Activated T-cell treated with anti-CD3 and anti-CD28 coated beads, Interleukin-2, amount 50 U/mL, for 72 hours (primary cell): ENCODE measurements at places on chromosomes 13 and 19. TPM values are rescaled to one million over a fixed set of nuclear protein-coding genes. Genes with fewer than 3 reads are reported as not detected.
A peak's percentile ranks its signal among the peaks of the same experiment; 100 is the strongest.

DNA sequence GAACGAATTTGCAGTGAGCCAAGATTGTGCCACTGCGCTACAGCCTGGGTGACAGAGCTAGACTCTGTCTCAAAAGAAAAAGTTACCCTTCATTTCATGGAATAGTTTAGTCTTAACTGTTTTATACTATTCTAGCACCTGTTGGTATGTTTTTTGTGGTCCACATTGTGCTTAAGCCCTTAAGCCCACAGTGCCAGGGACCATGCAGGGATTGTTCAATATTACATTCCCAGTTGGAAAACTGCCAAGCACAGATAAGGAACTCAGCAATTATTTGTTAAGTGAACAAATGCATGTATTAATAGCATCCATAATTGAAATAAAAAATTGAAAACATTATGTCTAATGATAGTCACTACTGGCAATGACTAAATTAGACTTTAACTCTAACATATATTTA, 193.5 kb downstream of the PCDH17 start:
- DNase-seq, result no peak

DNA sequence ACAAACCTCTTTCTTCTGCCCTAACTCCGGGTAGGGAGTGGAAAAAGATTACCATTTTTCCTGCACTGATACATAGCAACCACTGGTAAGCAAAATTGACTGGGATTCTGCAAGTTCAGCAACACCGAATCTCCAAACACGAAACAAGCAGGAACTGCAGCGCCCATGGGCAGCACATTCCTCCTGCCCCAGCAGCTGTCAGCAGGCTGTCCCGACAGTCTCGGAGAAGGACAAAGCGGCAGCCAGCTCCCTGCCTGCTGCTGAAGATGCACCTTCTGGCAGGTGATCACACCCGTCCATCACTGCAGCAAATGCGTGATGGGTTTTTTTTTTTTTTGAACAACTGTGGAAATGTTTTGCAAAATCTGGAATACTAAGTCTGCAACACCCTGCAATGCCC, 6.7 kb downstream of the TMTC4 start:
- no peak for DNase-seq

Gene GSX1
- total RNA-seq, result not detected

DNA sequence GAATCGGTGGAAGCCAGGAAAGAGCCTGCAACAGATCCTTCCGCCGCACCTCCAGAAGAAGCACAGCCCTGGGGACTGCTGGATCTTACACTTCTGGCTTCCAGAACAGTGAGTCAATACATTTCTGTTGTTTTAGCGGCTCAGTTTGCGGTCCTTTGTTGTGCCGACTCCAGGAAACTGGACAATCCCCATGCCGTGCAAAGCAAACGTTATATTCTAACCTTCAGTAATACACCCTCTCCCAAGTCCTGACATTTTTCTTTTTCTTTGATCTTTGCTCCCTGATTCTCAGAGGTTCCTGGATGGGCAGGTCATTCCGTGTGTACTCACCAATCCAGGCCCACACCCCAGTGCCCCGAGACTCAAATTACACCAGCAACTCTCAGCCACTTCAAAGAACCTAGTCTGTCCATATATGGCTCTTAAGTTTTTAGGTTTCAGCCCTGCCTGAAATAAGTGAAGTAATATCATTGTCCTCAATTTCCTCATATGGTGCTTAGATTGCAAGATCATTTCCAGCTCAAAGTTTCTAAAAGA, 387.1 kb upstream of the SGCG start:
- DNase-seq, result no peak

Gene NALCN
- not detected for total RNA-seq

- DNase-seq, result peak; percentile 43
These were observed 1.3 kb downstream of the SLC25A42 start for GRCh38 chr19:19064811-19065745.

Gene RPS16
- total RNA-seq, result 3,644 TPM

DNA sequence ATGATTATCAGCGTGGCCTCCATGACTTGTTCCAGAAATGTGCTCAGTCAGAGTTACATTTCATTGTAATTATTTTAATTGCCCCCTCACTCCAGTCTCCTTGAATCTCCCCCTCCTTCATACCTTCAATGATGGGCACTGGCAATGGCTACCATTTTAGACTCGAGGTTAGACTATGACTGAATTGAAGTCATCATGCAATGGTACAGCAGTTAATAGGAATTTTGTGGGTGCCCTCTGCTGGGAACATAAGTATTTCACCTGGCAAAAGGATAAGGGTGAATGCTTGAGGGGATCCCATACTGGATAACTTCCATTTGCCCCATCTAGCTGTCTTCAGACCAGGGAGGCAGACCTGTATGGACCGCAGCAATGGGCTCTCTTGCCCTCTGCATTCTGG, 32.2 kb upstream of the USP12 start:
- DNase-seq, result no peak

GRCh38 chr19:36125557-36125956, 10.3 kb downstream of the TBCB start:
- DNase-seq, result no peak

DNA sequence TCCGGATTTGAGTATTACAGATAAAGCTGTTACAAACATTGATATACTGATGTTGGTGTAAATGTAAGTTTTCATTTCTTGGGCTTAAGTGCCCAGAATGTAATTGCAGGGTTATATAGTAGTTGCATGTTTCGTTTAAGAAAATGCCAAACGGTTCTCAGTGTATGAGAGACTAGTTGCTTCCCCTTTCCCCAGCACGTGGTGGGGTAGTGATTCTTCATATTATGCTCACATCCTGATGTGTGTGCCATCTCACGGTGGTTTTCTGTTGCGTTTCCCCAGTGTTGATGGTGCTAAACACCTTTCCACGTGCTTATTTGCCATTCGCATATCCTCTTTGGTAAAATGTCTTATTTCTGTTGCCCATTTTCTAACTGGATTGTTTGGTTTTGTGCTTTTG, 34.7 kb upstream of the F7 start:
- no peak for DNase-seq

- DNase-seq, result peak; percentile 55
These were observed 8.9 kb downstream of the ACTN4 start for GRCh38 chr19:38656171-38656981.

DNA sequence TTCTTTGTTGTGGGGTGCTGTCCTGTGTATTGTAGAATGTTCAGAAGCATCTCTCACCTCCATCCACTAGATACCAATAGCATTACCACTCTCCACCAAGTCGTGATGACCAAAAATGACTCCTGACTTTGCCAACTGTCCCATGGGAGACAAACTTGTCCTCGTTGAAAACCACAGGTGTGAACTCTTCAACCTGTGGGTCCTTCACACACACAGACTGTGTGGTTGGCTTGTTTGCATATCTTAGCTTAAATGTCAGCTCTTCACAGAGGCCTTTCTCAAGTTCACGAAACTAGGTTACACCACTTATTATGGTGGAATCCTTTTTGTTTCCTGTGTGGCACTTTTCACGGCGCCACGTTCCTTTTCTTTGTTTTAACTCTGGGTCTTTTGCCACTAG, 6.8 kb downstream of the GPC5 start:
- DNase-seq, result no peak

DNA sequence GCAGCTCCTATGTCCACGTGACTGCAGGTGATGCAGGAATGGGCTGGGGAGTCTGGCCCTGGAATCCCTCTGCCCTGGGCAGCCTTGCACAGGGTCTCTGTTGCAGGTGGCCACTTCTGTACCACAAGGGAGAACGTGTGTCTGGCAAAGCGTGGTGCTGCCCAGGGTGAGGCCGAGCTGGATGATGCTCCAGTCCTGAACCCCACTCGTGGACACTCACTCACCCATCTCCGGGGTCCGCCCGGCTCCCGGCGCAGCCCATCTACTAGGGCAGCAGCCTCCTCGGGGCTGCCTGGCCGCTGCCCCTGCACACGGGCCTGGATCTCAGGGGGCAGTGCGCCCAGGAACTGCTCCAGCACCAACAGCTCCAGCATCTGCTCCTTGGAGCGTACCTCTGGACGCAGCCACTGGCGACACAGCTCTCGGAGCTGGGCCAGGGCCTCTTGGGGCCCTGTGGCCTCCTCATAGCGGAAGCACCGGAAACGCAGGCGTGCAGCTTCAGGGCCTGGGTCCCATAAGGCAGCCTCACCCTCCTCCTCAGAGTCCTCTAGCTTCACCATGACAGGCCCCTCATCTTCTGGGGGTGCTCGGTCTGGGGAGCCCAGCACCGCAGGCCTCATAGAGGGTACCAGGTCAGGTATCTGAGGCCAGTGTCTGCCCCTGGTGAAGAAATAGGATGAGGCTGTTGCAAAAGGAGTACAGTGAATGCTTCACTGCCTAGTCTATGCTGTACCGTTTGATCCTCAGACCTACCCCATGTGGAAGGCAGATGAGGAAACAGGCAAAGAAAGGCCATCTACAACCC, 2.2 kb downstream of the MZF1 start:
- no peak for DNase-seq

- no peak for DNase-seq
These were observed 1201.3 kb downstream of the EFNB2 start for GRCh38 chr13:105334211-105334610.

- no peak for DNase-seq
These were observed 47.7 kb upstream of the USPL1 start for GRCh38 chr13:30569901-30570576.

Gene PGLYRP2
- total RNA-seq, result 0.21 TPM

- no peak for DNase-seq
These were observed 3.7 kb downstream of the KLF5 start for GRCh38 chr13:73062468-73062867.

GRCh38 chr19:16856091-16856490, 26.9 kb downstream of the SIN3B start:
- DNase-seq, result no peak

DNA sequence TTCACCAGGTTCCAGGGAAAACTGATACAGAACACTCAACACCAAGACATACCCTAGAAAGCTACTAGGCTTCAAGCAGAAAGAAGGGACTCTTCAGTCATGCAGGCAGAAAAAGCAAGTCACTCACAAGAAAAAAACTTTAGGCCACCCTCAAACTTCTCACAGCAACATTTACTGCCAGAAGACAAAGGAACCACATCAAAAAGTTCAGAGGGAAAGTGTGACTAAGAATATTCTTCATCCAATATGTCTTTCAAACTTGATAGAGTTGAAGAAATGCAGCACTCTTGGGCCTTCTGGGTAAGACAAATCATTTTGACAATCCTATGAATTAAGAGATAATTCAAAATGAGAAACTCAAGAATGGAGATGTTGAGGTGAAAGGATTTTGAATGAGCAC, 7.7 kb downstream of the DZIP1 start:
- DNase-seq, result no peak

DNA sequence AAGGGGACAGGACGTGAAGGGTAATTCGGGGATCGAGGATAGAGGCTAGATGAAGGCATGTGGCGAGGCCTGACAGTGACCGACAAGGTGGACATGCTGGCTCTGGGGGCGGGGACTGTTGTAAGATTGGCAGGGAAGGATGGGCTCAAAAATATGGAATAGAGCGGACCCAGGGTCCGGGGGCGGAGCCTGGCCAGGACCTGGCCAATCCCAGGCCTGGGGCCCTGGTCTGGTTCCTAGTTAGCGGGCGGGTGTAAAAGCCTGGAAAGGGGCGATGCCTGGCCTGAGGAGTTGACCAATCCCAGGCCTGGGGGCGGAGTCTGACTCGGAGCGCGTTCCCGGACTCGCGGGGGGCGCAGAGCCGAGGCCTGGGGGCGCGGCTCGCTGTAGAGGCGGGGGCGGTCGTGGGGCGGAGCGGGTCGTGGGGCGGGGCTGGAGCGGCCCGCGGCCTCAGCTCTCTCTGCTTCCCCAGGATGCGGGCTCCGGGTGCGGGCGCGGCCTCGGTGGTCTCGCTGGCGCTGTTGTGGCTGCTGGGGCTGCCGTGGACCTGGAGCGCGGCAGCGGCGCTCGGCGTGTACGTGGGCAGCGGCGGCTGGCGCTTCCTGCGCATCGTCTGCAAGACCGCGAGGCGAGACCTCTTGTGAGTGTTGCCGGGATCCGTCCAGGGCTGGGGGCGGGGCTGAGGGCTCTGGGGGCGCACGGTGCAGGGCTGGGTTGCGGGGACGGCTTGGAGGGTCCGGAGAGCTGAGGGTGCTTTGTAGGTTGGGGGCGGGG, at the start of gene SLC27A1:
Gene SLC27A1 (plus strand): TSS at position 457 of the 774 bp plus-strand sequence. CDS start 17 bp downstream, at position 474.
- peak; percentile 91 for DNase-seq
